Left lung (tissue), 14 donors: ENCODE measurements at places on chromosomes 13 and 19. TPM values are rescaled to one million over a fixed set of nuclear protein-coding genes. Genes with fewer than 3 reads are reported as not detected.

- no peak for DNase-seq
Observed at GRCh38 chr19:3458229-3459088, 21.9 kb downstream of the SMIM24 start.

GRCh38 chr13:50441130-50441529 is 402.4 kb downstream of the DLEU7 start:
- DNase-seq, result no peak

The SRRM5 gene
- total RNA-seq, result 0.32 TPM

DNA sequence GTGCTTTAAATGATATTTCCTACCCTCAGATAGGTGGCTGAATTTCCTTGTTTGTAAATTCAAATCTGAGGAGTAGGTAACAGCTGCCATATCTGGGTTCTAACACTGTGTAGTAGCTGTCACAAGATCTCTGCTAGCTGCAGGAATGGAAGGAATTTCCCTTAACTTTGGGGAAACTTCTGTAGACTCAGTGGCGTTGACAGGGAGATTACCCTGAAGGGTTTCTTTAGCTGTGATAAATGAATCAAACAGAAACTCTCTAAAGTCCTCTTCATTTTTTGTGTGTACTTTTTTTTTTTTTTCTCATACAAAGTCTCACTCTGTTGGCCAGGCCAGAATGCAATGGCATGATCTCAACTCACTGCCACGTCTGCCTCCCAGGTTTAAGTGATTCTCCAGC is 5.3 kb upstream of the EPSTI1 start:
- DNase-seq, result no peak

GRCh38 chr13:25171517-25172302 is at the start of gene AMER2:
TSS of gene AMER2 (minus strand) at chr13:25172288. CDS start at chr13:25171619, 669 bp downstream.
- DNase-seq, result peak; percentile 63

DNA sequence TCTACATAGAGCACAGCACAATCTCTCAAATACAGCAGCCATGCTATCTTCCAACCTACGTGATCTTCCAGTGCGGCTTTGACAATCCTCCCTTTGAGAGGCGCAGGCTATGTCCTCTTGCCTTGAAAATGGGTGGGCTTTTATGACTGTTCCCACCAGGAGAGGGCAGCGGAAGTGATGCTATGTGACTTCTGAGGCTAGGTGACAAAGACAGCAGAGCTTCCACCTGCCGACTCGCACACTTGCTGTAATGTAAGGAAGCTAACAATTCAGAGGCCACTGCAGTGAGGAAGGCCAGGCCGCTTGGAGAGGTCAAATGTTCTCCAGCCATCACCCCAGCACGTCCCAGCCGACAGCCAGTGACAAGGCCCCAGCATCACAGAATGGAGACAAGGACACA is 65.8 kb downstream of the MRPL57 start:
- no peak for DNase-seq
